Stimulated activated naive CD4-positive, alpha-beta T cell treated with Interleukin-2 at 50 U/mL for 16 hours (primary cell): ENCODE measurements at places on chromosomes 2 and 18.

DNA sequence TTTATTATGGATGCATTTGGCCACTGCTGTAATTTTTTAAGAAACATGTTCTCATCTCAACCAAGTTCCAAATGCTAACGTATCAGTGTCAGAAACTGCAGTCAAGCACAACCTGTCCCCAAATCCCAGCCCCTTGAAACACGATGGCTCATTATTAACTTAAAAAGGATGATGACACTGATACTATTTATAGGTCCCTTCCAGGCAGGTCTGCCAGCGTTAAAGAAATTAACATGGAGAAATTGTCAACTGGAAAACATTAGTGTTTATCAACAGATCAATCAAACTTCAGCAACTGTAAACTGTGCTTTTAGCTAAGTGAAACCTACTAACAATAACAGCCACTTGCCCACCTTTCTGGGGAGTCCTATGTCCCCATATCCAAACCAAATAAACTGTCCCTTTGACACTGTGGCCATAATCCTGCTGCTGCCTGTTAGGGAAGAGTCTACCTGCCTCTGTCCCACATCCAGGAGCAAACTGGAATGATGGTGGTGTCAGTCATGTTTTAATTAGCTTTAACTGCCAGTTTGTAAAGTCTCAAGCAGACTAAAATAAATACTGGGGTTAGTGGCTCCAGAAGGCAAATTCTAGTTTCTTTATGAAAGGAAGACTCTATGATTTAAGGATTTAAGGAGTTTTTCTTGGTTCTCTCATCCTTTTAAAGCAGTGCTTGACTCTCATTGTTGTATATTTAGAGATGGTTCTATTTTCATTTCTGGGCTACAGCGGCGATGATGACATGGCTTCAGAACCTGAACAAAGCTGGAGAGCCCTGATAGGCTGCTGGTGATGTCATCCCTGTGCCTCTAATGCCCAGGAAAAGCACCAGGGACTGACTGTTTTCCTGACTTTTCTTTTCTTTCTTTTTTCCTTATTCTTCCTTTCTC is 583.6 kb upstream of the PIK3C3 start:
- DNase-seq: no peak

DNA sequence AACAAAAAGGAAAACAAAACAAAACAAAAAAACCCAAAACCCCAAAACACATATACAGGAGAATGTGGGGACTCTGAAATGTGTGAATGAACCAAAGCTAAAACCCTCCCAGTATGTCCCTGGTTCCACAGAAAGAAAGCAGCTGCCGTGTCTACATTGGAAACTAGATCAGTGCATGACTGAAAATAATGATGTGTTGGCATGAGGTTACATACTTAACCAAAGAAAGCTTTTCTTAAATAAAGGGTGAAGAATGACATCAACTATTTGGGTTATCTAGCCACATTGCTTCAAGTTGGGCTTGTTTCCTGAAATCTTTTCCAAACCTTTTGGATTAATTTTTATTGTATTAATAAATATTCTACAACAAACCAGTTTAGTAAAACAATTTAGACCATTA is 91.9 kb upstream of the FN1 start:
- DNase-seq: no peak

DNA sequence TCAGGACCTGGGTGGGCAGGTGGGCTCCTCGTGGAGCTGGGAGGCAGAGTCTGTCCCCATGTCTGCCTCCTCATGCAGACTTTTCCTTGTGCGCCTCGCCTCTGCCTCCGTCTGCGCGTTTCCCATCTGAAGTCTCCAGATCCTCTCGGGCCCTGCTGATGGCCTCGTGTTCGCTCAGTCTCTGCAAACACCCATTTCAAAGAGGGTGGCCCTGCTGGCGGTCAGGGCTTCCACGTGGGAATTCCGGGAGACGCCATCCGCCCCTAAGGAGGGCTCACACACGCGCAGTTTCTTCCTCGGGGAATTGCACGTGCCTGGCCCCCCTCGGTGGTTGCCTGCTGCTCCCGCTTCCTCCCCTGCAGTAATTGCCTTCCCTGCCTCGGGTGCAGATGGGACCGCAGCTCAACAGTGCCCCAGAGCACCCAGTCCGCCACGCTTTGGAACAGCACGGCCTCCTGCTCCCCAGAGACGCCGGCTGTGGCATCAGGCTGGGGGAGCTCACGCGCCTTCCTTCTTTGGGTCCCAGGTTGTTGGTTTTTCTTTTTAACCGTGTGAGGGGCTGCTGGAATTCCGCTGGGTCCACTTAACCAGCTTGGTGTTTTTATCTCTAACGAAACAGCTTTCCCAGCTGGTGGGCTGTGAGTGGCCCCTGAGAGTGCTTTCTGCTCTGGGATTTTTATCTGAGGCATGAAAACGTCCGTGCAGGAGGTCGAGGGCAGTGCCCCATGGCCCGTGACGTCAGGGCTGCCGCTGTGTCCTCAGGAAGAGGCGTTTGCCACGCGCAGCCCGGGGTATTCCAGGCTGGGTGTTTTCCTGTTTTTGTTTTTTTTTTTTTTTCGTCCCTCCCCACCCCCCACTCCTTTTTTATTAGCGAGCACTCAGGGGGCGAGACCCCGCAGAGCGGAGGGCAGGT is 16.1 kb downstream of the NFATC1 start:
- DNase-seq: no peak

DNA sequence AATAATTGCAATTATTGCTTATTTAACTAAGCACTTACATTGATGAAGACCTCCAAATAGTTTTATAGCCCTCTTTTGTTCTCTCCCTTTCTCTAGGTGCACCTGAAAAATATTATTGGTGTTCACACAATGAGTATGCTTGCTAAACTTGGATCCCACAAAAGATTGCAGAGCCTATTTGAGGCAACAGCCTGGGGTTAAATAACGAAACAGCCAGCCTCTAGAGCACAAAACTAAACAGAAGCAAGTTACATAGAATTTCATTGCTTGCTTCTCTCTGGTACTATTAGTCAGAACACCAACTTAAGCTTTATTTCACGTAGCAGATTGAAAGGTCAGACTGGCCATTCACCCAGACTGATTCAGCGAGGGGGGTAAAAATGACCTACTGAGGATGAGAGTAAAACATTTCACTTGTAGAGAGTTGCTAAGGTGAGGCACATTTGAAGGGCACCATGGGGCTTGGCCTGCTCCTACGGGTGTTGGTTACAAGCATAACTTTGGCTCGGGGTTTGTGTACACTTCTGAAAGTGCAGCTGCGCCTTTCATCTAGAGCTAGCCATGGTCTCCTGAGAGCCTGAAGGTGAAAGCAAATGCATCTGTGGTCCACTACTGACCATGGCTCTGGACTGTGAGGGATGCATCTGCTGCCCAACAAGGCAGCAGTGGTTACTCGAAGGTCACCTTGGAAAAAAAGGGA is 225.1 kb upstream of the LRRTM1 start:
- DNase-seq: no peak

DNA sequence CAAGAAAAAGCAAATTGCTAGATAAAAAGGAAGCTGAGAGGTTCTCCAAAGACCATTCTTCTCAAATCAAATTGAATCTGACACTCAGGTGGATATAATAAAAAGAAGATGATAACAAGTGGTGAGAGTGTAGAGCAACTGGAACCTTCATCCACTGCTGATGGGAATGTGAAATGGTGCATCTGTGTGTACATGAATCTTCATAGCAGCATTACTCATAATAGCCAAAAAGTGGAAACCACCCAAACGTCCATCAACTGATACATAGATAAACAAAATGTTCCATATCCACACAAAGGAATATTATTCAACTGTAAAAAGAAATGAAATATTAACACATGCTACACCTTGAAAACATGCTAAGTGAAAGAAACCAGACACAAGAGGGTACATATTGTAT is 357.2 kb upstream of the EPHA4 start:
- DNase-seq: no peak

GRCh38 chr18:8901019-8901418 is 195.7 kb downstream of the MTCL1 start:
- DNase-seq: no peak

GRCh38 chr18:3596324-3596636 is 146.3 kb downstream of the TGIF1 start:
- no peak for DNase-seq

DNA sequence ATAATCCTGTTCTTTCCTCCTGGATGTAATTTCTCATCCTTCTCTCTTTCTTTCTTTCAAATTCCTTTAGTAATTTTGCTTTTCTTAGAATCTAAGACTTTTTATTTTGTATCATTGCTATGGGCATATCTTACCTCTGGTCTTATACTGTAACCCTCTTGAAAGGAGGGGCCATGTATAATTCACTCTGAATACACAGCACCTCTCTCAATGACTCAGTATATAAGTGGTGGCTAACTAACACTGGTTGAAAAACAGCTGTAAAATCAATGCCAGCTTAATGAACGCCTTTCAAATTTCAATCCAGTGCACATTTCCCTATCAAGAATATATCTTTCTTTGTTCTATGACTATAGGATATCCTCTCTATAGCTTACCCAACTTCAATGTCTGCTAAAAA is 53.7 kb downstream of the CWC22 start:
- DNase-seq: no peak

GRCh38 chr2:111239107-111239506 is 118.4 kb downstream of the BCL2L11 start:
- no peak for DNase-seq

DNA sequence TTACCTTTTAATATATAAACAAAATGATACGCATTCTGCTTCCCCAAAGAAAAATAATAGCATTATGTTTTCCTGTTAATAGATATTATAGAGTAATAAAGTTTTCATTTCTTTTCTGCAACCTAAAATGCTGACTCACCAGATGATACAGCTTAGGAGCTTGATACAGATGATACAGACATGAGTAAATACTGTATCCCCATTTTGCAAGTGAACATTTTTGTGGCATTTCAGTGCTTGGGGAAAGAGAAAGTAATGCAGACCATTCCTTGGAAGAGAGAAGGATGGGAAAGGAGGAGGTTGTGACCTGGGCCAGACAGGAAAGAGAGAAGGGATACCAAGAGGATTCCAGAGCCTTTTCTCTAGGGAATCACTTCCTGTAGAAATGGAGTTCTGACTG is 97.5 kb upstream of the FSHR start:
- DNase-seq: no peak

DNA sequence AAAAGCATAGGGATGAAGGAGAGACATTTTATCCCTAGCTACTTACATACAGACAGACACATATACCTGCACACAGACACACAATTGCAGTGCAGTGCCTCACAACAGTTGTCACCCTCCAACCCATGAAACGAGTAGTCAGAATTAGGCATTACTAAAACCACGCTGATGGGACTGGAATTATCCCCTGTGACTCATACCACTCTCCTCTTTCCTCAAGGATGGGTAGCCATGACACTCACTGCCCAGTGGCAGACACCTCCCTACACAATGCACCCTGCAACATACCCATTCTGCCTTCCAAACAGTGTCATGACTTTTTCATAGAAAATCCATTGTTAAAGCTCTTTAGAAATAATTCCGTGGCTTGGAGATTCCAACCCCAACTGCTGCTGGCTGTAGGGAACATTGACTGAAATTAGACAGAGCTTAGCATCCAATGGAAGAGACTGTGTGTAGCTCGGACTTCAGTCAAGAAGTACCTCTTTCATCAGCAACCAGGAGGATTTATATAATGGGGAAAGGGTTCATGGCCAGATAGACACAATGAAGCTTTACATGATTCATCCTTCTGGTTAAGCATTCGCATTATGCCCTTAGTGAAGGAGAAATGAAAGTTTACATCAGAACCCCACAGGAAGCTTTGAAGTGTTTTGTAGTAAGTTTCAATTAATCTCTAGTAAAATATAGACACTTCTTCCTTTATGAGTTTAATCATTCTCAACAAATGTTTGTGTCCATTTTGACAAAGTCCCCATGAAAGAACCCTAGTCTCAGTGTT is 155.2 kb downstream of the FBXO15 start:
- no peak for DNase-seq

GRCh38 chr2:40700231-40700954 is 248.5 kb upstream of the SLC8A1 start:
- DNase-seq: no peak

DNA sequence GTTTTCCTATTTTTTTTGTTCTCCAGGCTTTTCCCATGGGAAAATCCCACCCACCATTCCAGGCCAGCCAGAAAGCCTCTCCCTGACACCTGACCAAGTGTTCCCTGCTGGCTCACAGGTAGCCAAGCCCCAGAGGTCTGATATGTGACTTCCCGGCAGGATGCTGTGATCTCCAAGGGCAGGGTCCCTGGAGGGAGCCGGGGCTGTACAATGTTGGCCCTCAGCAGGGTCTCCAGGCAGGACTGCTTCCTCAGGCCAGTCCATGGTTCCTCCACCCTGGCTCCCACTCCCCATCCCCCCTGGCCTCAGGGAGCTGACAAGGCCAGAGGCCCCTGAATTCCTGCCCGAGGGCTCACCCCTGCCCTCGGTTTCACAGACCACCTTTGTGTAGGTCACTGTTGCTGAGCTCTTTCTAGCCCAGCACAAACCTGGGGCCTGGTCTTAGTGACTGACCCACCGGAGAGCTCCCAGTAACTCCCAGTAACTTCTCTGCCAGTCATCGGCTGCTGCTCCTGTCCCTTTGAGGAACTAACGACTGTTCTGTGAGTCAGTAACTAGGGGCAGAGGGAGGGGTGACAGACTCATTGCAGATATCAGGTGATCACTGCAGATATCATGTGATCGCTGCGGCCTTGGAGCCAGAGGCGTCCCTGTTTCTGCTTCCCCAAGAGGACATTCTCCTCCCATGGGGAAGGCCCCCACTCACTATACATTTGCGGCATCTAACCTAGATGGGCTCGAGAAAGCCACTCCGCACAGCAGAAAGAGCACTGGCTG is 38.7 kb downstream of the SDC1 start:
- DNase-seq: no peak

DNA sequence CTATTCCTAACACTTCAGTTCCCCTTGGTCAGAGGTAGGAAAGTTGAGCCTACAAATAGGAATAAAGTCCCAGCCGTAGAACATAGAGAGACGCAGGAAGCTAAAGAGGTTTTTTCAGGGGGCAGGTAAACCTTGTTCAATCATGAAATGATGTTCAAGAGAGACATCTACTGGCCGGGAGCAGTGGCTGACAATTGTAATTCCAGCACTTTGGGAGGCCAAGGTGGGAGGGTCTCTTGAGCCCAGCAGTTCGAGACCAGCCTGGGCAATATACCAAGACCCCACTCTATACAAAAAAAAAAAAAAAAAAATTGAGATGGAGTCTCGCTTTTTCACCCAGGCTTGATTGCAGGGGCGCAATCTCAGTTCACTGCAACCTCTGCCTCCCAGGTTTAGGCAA is 66.7 kb upstream of the DNAJC10 start:
- no peak for DNase-seq

GRCh38 chr2:120715941-120716340 is 19.7 kb upstream of the GLI2 start:
- no peak for DNase-seq

- DNase-seq: no peak
Observed at GRCh38 chr2:185374878-185375277, 363.7 kb upstream of the FSIP2 start.

- DNase-seq: no peak
Observed at GRCh38 chr2:237501892-237502513, 15.0 kb downstream of the MLPH start.

DNA sequence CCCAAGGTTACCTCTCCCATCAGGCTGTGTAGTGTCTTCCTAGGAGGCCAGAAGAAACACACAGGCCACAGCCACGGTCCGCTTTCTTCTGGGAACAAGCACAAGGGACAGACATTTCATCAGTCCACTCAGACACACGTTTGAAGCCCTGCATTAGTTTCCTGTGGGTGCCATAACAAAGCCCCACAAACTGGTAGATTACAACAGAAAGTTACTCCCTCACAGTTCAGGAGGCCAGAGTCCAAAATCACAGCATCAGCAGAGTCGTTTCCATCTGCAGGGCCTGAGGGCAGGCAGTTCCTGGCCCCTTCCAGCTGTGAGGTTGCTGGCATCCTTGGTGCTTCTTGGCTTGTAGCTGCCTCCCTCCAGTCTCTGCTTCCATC is 8.8 kb upstream of the PRLH start:
- no peak for DNase-seq

GRCh38 chr2:234444242-234444730 is 52.6 kb downstream of the ARL4C start:
- DNase-seq: no peak
